NCI-H187 (cell line): ENCODE measurements at places on chromosomes 1 and 21.

- no peak for DNase-seq
These were observed 113.6 kb downstream of the LRRC40 start for GRCh38 chr1:70091811-70092210.

DNA sequence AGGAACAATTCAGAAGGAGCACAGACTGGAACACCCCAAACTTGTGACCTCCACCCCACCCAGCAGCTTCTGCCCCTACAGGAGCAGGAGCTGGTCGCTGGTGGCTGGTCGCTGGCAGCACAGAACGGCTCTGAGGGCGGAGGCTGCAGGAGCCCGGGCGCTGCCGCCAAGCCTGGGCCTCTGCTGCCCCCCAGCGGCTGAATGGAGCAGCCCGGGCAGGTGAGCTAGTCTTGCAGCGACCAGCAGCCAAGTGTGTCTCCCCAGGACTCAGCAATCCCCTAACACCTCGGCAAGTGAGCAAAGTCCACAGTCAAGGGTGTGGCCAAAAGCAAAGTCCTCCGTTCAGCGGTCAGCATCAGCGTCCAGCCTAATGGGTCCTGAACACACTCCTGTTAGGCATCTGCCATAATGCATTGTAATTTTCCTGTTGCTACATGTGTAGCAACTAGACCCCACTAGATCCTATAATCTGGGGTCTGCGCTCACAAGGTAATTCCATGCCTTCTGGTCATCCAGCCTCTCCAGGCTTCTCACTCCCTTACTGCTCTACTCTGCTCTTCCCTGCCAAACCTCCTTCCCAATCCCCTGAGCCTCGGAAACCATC is 12.1 kb upstream of the GJB5 start:
- DNase-seq: peak; percentile 42

DNA sequence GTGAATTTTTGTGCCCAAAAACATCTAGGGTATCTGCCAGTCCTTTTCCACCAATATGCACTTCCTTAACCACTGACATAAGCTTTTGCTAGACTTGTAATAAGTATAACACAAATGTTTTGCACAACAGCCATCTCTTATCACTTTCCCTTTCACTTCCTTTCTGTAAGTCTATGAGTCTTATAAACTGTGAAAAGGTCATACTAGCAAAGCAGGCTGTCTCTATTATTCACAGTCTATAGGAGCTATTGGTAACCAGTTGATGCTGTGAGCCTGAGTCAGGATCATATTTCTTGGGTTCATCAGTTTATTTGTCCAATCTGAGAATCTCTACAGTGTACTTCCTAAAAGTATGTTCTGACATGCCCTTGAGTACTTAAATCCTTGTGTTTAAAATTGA is 172.6 kb downstream of the CHRM3 start:
- DNase-seq: no peak

DNA sequence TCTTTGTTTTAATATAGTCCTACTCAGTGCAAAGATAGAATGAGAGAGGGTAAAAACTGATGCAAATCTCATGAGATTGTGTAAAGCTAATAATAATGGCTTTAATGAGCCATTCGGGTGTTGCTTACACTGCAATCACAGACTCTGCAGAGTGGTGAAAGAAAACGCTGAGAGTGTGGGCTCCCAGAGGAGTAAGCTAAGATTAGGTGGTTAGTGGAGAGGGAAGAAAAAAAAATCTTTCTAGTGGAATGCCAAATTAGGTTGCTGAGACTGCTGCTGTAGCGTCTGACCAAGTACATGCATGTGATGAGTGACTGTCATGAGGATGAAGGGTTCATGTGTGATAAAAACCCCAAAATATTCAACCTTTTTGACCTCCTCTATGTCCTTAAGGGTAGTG is 645.9 kb upstream of the ADGRL4 start:
- DNase-seq: no peak

GRCh38 chr21:27776925-27777553 is 810.2 kb upstream of the ADAMTS5 start:
- no peak for DNase-seq

DNA sequence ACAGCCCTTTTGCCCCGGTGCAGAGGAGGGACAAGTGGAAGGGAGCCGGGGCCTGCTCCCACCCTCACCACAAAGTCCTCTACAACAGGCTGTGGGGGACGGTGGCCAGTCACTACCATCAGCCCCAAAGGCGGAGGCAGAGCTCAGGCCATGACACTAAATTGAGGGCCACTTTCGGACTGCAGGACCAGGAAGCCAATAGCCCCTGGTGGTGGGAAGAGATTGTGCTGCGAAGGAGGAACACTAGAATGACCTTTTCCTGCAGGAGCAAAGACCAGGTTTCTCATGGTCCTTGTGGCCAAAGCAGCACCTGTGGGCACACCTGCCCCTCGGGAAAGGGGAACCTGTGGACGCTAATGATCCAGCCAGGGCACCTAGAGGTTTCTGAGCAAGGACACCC is 30.3 kb downstream of the ACTA1 start:
- no peak for DNase-seq

DNA sequence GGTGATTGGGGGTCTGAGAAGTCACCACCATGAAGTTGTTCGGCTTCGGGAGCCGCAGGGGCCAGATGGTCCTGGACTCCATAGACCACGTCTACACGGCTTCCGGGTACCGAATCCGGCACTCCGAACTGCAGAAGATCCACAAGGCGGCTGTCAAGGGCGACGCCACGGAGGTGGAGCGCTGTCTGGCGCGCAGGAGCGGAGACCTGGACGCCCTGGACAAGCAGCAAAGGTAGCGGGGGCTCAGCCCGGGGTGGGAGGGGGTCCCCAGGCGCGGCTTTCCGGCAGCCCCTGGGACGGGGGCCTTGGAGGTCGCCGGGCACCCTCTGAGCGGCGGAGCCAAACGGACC is 146.5 kb downstream of the LIPI start:
- DNase-seq: no peak

DNA sequence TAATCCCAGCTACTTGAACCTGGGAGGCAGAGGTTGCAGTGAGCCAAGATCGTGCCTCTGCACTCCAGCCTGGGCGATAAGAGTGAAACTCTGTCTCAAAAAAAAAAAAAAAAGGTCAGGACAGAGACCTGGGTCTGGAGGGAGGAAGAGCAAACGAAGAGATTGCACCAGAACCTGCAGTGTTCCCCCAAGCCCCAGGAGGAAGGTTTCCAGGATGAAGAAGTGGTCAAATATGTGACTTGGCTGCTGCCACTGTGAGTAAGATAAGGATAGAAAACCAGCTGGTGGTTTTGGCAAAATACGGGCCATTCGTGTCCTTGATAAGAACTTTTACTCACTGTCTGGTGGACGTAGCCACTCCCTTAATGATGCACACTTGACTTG is 42.2 kb downstream of the CLDN14 start:
- no peak for DNase-seq

- no peak for DNase-seq
These were observed 412.2 kb downstream of the MATN1 start for GRCh38 chr1:30310966-30311742.

- DNase-seq: no peak
These were observed 846 bp upstream of the PER3 start for GRCh38 chr1:7783178-7783711.

GRCh38 chr1:67732750-67733151 is 47.8 kb downstream of the GADD45A start:
- no peak for DNase-seq

- no peak for DNase-seq
These were observed 99.1 kb upstream of the RAVER2 start for GRCh38 chr1:64645735-64646134.

DNA sequence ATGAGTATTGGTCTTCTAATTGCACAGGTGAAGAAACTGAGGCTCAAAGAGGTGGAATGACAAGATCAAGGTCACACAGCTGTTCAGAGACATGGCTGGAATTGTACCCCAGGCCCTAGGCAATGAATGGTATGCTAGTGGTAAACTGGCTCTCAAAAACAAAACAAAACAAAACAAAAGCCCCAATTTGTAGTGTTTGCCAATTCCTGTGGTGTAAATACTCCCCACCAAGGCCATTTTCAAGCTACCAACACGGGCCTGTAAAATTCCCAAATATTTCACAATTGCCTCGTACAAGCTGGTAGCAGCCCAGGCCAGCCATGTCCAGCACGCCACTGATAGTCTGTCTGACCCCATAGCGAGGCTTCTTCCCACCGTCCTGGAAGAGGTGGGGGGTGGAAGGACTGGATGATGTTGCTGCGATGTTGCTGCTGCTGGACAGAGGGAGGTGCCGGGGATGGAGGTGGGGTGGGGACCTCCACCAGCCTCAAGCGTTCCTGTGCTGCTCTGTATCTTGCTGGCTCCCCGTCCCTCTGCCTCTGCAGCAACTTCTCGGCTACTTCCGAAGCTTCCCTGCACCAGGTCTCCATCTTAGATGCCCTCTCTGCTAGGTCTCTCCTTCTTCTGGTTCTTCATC is 62.2 kb upstream of the RUNX3 start:
- DNase-seq: no peak

GRCh38 chr1:181765451-181766026 is 282.2 kb downstream of the CACNA1E start:
- DNase-seq: peak; percentile 93

- no peak for DNase-seq
These were observed 75.7 kb upstream of the SYT6 start for GRCh38 chr1:114229368-114229767.

DNA sequence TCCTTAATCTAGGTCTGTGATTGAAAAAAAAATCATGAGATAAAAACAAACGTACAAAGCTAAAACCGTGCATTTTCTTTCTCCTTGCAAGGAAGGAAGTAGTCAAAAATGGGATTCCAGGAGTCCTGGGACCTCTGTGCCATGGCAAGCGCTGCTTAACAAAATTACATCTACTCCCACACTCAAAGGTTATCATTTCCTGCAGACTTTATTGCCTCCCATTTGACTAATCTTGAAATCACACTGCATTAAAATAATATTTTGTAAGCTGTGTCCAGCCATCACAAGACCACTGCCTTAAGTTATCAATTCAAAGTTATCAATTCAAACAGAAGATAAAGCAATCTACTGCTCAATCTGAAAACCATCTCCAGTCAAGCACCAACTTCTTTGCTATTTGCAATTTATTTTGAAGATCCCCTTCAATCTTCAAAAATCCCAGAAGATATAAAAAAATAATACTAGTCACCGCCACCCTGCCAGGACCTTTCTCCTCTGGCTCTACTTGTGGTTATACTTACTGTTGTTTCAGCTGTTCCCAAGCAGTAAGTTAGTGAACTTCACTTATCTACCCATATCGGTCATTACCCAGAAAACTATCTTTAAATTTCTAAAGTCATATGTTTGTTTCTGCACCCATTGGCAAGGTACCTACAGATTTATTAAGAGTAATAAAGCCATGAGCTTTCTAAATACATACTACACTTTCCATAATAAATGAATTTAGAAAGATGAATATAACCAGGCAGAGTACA is 38.1 kb upstream of the RAP1GAP start:
- DNase-seq: no peak

DNA sequence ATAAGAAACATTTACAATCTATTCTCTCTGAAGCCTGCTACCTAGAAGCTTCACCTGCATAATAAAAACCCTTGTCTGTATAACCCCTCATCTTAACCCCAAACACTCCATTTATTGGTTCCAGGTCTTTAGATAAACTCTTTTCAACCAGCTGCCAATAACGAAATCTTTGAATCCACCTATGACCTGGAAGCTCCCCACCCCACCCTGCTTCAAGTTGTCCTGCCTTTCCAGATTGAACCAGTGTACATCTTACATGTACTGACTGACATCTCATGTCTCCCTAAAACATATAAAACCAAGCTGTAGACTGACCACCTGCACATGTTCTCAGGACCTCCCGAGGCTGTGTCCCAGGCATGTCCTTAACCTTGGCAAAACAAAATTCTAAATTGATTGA is 50.7 kb upstream of the VWA5B1 start:
- DNase-seq: no peak

- no peak for DNase-seq
These were observed 221.9 kb upstream of the DUSP10 start for GRCh38 chr1:221963742-221964141.

GRCh38 chr1:201393076-201393475 is 6.0 kb downstream of the LAD1 start:
- DNase-seq: no peak

DNA sequence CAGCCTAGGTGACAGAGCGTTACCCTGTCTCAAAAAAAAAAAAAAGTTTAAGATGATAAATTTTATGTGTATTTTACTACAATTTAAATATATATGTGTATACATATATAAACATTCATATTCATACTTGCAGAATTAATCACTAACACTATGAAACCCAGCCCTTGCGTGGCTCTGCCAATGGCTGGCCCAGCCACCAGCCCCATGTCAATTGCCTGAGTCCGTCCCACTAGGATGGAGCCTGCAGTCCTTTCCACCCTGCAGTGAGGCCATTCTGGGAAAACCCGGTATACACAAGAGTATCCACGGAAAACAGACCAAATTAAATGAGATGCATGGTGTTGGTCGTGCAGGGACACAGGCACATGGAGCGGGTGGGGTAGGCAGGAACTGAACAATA is 49.7 kb downstream of the TCP10L start:
- DNase-seq: no peak

DNA sequence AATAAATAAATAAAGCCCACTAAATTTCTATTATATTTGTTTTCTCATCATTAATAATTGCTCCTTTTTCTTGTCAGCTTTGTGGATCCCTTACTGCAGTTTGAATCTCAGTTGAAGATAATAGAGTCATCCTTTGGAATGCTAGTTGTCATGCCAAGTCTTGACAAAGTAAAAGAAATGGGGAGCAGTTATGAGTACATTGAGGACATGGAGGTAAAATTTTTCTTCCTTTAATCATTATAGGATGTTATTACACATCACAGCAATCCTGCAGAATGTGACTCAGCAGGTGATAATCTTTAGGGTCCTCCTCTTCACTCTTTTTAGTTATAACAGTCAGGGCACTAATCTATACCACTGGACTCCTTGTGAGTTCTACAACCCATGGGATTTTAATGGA is 24.1 kb downstream of the MROH9 start:
- no peak for DNase-seq

- DNase-seq: no peak
These were observed 204.8 kb downstream of the SMYD3 start for GRCh38 chr1:246302251-246302625.

DNA sequence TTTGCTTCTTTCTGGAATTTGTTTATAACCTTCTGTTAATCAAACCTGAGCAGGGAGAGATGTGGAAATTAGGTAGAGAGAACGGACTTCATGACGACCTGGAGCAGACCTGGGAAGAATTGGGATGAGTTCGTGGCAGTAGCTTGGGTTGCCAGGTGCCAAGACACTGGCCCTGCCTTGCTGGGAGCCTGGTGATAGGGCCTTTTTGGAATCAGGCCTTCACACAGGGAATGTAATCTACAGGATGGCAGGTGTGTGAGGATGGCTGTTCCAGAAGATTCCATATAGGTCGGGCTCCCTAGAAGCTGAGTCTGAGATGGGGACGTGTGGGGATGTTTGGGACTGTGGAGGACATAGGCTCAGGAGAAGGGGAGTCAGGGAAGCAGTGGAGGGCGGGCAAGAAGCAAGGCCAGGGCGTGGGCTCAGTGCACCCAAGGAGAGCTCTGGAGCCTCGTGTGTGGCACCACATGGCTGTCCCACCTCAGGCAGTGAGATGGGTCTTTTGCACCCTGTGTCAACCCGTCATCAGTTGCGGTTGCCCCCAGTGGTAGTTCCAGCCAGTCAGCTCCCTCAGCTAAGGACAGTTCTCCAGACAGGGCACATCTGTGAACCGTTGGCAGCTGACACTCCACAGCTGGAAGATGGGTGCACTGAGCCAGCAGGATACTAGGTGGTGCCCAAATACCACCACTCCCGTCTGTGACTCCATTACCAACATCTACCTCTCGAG is 395.9 kb downstream of the MATN1 start:
- no peak for DNase-seq

- no peak for DNase-seq
These were observed 240.5 kb downstream of the TGFB2 start for GRCh38 chr1:218585511-218586184.

- DNase-seq: no peak
These were observed 117.5 kb downstream of the TOMM20 start for GRCh38 chr1:235011064-235011598.
